ENCODE measurements at places on chromosomes 5 and 9.

DNA sequence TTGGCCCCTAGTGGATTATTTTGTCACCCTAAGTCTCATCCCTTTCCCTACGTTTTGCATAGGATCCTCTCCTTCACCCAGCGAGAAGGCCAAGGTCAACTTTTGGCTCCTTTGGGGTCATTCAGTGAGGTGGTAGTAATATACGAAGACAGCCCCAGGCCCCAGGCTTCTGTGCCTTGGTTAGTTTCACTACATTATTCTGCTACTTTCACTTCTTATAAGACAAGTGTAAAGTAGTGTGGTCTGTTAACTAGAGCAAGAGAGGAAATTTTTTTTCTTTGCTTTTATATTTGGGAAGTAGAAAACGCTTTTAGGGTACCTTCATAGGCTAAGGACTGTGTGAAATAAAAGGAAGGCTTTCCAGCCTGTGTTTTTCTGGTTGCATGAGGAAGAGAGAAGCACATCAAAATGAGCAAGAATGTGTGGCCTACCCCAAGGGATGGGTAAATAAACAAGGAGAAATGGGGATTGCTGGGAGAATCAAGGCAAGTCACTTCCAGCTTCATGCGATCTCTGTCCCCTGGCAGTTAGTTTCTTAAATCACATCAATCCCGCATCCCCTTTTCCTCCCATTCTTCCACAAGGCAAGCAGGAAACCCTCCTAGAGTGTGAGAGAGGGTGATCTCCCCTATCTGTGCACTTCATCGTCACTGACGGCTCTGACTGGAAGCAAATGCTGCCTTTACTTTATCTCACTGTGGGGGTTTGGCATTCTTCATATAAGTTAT, 677.0 kb upstream of the WWC1 start:
- DNase-seq, result no peak

DNA sequence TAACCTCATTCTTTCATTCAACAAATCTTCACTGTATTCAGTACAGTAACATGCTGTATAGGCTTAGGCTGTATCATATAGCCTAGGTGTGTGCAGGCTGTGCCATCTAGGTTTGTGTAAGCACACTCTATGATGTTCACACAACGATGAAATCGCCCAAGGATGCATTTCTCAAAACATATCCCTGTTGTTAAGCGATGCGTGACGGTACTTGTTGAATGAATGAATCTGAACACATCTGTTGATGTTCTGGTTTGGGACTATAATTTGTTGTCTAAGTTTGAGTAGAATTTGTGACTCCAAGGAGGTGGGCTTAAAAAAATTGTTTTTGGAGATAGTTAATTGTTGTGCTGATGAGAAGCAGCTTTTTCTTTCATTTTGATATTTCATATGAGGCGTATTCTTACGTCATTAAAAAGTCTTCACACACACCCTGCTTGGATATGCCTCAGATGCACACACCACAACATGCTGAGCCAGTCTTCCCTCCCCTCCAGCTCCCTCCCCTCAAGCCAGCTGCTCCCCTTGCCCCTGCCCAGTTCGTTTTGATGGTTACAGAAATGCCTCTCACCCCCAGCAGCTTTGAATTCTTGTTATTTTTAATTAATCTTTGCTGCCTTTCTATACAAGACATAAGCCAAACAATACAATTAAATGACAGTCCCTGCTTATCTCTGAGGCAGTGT, 5.5 kb upstream of the PSAT1 start:
- no peak for DNase-seq

- no peak for DNase-seq
These were observed 57.1 kb downstream of the TBCA start for GRCh38 chr5:77718934-77719610.

- DNase-seq, result no peak
These were observed 105.2 kb downstream of the RFK start for GRCh38 chr9:76289042-76289441.

DNA sequence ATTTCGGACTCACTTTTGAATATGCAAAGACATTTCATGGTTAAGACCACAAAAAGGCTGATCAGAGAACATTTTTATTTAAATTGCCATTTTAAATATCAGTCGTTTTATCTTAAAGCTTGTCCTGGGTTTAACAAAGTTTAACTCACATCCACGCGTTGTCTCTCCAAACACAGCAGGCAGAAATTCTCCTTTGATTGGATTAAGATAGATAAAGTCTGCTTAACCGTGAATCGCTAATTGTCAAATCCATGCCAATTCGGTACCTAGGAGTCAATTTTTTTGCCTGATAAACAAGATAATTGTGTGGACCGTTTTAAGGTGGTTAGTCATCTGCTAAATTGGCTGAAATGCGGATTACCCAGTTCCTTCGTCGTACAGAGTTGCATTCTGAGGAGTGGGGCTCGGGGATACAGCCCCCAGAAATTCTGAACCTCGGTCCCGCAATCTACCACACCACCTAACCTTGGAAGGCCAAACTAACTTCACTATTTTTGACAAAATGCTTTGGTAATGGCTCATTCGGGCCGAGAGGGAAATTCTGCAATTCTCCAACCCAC, 665 bp upstream of the BTF3 start:
- no peak for DNase-seq

DNA sequence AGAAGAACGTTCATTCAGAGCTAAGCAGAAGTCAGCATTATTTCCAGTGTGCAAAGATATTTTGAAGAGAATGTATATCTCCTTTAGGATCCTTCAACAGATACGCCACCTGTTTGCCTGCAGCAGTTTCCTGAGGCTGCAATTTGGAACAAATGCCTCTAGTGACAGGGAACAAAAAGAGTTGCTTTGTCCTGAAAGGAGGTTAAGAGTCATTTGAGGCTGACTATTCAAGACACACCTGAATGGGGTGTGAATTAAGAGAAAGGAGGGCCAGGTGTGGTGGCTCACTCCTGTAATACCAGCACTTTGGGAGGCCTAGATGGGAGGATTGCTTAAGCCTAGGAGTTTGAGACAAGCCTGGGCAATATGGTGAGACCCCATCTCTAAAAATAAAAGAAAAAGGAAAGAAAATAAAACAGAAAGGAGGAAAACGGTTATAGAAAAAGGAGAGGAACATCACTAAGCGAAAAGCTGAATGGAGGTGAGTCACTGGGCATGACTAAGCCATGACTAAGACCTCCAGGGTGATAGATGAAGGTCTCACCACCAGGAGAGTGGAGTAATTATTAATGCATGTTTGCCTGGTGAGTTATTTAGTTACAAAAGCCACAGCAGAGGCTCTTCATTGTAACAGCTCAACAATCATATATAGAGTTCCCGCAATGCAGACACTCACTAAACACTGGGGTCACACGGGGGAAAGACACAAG, 255.2 kb upstream of the TNC start:
- no peak for DNase-seq

- no peak for DNase-seq
These were observed 54.5 kb downstream of the ZNF366 start for GRCh38 chr5:72452515-72453245.

GRCh38 chr9:109467936-109468335, 30.2 kb downstream of the PTPN3 start:
- no peak for DNase-seq

- no peak for DNase-seq
These were observed 501.7 kb downstream of the ARHGEF28 start for GRCh38 chr5:74127381-74128320.

- DNase-seq, result no peak
These were observed 155.8 kb upstream of the ZNF608 start for GRCh38 chr5:124902097-124902821.

DNA sequence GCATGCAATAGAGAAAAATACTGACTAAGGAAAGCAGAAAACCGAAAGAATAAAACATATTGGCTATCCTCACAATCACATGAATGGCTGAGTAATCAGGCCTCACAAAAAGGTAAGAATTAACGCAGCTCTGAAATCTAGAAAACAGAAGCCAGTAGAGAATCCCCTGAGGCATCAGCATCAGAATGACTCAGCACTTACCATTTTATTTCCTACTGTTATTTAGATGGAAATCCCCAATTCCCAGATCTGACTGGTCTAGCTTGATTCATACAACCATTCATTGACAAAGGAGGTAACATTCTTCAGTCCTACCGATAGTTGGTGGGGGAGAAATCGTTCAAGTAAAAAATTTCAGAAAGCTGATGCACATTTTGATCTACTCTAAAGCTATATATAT, 1408.4 kb upstream of the WWC1 start:
- no peak for DNase-seq

DNA sequence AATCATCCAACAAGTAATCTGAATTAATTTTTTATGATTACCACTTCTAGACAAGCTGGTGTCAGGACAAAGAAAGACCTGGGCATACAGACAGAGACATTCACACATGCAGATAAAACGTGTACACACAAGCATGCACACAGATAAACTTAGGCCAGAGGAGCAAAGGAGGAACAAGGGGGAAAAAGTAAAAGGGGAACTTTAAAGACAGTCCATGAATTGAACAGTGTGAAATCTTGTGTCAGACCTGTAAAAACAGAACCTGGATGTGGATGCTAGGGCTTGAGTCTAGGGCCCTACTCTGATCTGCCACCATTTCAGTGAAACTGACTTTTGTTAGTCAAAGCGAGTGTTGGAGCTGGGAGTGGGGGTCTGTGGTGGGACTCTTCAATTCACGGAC, 11.2 kb upstream of the ZSWIM6 start:
- DNase-seq, result no peak

- DNase-seq, result no peak
These were observed 30.4 kb downstream of the ELP1 start for GRCh38 chr9:108903420-108904103.

GRCh38 chr5:57349214-57349613, 133.4 kb downstream of the ACTBL2 start:
- DNase-seq, result no peak

GRCh38 chr9:126664900-126665643, 51.3 kb downstream of the LMX1B start:
- DNase-seq, result no peak

DNA sequence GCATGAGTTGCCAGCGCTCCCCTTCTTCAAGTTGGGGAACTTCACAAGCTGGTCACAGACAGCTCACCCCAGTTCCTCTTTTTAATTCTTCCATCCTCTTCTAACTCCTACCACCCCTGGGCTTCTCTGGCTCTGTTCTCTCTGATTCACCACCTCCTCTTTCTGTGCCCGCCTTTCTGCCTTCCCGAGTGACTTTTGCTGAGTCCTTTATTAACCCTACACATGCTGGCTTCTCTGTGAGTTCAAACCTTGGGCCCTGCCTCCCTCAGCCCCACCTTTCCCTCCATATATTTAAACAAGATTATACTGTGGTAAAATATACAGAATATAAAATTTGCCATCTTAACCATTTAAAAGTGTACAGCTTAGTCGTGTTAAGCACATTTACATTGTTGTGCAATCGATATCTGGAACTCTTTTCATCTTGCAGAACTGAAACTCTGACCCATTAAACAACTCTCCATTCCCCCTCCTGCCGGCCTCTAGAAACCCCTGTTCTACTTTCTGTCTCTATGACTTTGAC, 32.0 kb downstream of the SLC46A2 start:
- no peak for DNase-seq

GRCh38 chr5:72013766-72014624, 93.3 kb upstream of the MAP1B start:
- no peak for DNase-seq

- DNase-seq, result no peak
These were observed 6.8 kb upstream of the CEP120 start for GRCh38 chr5:123429993-123430392.

GRCh38 chr5:111383288-111383970, 128.9 kb downstream of the STARD4 start:
- DNase-seq, result no peak

DNA sequence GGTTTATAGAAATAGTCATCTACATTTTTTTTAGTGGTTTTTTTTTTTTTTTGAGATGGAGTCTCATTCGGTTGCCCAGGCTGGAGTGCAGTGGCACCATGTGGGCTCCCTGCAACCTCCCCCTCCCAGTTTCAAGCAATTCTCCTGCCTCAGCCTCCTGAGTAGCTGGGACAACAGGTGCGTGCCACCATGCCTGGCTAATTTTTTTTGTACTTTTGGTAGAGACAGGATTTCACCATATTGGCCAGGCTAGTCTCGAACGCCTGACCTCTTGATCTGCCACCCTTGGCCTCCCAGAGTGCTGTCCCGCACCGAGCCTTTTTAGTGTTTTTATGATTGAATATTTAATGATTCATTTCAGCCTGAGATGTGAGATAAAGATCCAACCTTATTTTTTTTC, 27.3 kb downstream of the ANKRD33B start:
- DNase-seq, result no peak

- no peak for DNase-seq
These were observed 184.5 kb upstream of the PTGER4 start for GRCh38 chr5:40495237-40495635.

DNA sequence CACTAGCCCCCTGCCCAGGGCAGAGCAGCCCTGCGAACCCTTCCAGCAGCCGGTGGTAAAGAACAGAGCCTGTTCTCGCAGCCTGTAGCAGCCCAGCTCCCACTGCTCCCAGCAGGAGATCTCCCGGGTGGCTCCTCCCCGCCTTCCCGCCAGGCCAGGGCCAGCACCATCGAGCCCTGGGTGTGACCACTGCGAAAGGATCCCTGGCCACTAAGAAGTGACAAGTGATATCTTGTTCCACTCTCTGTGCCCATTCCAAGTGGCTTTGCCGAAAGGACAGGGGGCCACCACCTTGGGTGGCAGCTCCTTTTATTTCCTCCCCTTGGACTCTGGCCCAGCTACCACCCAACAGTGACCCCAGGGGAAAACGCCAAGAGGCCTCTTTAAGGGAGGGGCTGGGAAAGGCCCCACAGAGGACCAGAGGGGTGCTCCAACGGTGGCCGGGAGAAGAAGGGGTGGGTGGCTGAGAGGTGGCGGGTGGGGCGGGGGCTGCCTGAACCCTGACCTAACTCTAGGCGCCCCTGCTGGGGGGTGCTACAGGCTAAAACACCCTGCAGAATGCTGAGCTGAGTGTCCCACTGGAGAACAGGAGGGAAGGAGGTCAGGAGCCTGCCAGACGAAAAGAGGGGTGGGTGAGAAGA, 1.6 kb downstream of the NACC2 start:
- no peak for DNase-seq

GRCh38 chr5:179978792-179979191, 71.1 kb upstream of the TBC1D9B start:
- no peak for DNase-seq

DNA sequence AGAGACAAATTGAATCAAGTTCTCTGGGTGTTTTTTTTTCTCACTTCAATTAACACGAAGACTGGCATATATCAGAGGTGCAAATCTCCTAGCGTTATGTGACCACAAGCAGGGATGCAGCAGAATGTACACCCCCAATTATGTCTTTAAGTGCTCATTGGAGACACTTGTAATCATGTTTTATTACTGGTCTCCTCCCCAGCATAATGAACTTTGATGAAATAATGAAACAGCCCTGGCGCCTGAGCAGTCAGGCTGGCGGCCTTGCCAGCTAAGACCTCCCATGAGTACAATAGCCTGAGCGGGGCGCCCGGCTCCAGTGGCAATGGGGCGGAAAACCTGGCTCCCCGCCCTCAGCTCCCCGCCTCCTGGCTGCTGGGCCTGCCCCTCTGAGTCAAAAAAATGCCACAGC, 209.4 kb upstream of the MSX2 start:
- no peak for DNase-seq

GRCh38 chr9:106723926-106724325, 139.0 kb upstream of the ZNF462 start:
- no peak for DNase-seq

- no peak for DNase-seq
These were observed 177.5 kb upstream of the S1PR3 start for GRCh38 chr9:88813638-88814209.

GRCh38 chr9:93137362-93137761, 3.3 kb upstream of the NINJ1 start:
- DNase-seq, result no peak

GRCh38 chr9:132003896-132004295, 75.8 kb downstream of the MED27 start:
- no peak for DNase-seq

GRCh38 chr9:104864675-104865104, 63.3 kb downstream of the ABCA1 start:
- DNase-seq, result no peak
